Neural progenitor cell (in vitro differentiated cells): ENCODE measurements at places on chromosomes 5 and 9.

DNA sequence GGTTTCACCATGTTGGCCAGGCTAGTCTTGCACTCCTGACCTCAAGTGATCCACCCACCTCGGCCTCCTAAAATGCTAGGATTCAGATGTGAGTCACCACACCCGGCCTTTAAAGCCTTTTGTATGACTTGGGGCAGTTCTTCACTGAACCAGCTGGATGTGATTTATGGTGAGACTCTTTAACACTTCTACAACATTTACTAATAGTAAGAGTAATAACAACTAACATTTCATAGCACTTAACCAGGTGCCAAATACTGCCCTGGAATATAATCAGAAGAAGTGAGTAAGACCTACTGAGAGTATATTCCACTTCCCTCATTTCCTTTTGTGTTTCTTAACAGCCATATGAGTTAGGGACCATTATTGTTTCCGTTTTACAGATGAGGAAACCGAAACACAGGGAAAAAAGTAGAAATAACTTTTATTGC is 10.0 kb downstream of the ZSWIM6 start:
- H3K27ac ChIP-seq, result no peak overlapping the region
- no peaks in the 10 kb centered on the region for H3K36me3 ChIP-seq
- no peaks in the 10 kb centered on the region for H3K27me3 ChIP-seq
- H3K4me1 ChIP-seq, result no peaks in the 10 kb centered on the region
- DNase-seq, result no peak

DNA sequence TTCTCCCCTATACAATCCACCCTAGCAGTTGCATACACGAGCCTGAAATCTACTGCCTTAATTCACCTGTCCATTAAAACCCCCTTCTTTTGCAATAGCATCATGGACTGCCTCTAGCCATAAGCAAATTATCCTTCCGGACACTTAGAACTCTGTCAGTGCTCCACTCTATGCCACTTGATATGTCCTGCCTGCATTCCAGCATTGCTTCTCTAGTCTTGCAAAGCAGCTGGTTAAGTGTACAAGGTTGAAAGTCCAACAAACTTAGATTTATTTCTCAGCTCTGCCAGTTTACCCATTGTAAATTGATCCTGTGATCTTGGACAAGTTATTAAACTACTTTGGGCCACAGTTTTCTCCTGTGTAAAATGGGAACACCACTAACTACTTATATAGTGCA is 197.9 kb downstream of the EPB41L4A start:
- no peak overlapping the region for H3K4me3 ChIP-seq
- no peak for DNase-seq
- peaks cover 9% of the 10 kb centered on the region for H3K4me1 ChIP-seq
- no peaks in the 10 kb centered on the region for H3K36me3 ChIP-seq
- H3K27ac ChIP-seq, result no peak overlapping the region

DNA sequence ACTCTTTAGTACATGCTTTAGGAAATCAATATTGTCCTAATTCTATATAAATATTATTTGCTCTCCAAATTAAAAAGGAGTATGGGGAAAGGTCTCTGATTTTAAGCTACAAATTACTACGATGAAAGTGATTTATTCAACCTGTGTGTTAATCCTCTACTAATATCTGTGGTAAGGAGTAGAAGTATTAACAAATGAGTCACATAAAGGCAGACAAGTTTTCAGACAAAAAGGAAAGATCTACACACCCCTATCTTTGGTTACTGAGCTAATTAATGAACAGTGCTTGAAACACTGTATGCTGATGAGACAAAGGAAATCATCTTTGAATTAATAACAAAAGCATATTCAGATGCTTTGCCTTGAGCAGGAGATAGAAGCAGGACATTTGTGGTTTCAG is 15.9 kb downstream of the LOX start:
- no peak overlapping the region for H3K4me3 ChIP-seq
- DNase-seq, result no peak
- H3K4me1 ChIP-seq, result peaks cover 5% of the 10 kb centered on the region
- H3K27ac ChIP-seq, result no peak overlapping the region

- no peak overlapping the region for H3K4me3 ChIP-seq
- no peaks in the 10 kb centered on the region for H3K27me3 ChIP-seq
- no peak for DNase-seq
Observed at GRCh38 chr5:53331463-53331862, 149.0 kb upstream of the FST start.

- no peaks in the 10 kb centered on the region for H3K36me3 ChIP-seq
- peaks cover 5% of the 10 kb centered on the region for H3K4me1 ChIP-seq
- H3K4me3 ChIP-seq, result no peak overlapping the region
- no peak overlapping the region for H3K27ac ChIP-seq
Observed at GRCh38 chr9:110887276-110887675, 151.0 kb downstream of the LPAR1 start.

DNA sequence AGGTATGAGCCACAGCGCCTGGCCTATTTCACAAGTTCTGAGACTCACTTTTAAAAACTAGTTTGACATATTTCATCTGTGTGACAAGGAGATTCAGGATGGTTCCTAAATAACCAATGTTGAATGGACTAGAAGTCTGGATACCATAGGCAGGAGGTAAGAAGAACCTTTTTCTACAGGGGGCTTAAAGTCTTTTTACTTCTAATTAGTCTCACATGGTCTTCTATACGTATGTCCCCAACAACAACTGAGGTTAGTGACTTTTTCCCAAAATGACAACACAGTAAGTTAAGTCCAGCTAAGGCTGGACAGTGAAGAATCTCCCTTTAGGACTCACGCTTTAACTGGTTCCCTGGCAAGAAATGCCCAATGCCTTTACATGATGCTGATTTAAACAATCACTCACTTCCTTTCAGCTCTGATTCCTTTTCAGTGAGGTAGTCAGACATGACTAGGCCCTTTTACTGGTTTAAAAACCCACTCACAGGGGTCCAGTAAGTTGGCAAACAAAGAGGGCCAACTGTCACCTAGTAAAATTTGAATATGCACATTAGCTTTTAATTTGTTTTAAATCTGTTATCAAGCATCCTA is 12.1 kb upstream of the HAUS6 start:
- H3K27me3 ChIP-seq, result no peaks in the 10 kb centered on the region
- no peak overlapping the region for H3K4me3 ChIP-seq
- H3K4me1 ChIP-seq, result no peaks in the 10 kb centered on the region
- DNase-seq, result no peak
- H3K27ac ChIP-seq, result no peak overlapping the region

- no peaks in the 10 kb centered on the region for H3K36me3 ChIP-seq
- peak within 1 kb of the TSS; percentile 79 for H3K4me3 ChIP-seq
- H3K27ac ChIP-seq, result peak within 1 kb of the TSS; percentile 87
- no peaks in the 10 kb centered on the region for H3K27me3 ChIP-seq
Observed at GRCh38 chr5:140690941-140691924, at the start of the genes HARS1 and HARS2. Gene HARS1 (minus strand): TSS chr5:140691370. CDS start chr5:140691304, 66 bp downstream. Gene HARS2 (plus strand): TSS chr5:140691455. CDS start chr5:140691649, 194 bp downstream.

GRCh38 chr5:107248066-107248695 is 422.6 kb downstream of the EFNA5 start:
- H3K4me1 ChIP-seq, result no peaks in the 10 kb centered on the region
- no peaks in the 10 kb centered on the region for H3K36me3 ChIP-seq
- peak; percentile 69 for DNase-seq
- no peaks in the 10 kb centered on the region for H3K27me3 ChIP-seq

GRCh38 chr5:126864042-126864688 is 87.2 kb downstream of the LMNB1 start:
- no peak for DNase-seq
- no peaks in the 10 kb centered on the region for H3K27me3 ChIP-seq
- H3K27ac ChIP-seq, result no peak overlapping the region
- no peaks in the 10 kb centered on the region for H3K36me3 ChIP-seq
- no peak overlapping the region for H3K4me3 ChIP-seq

GRCh38 chr9:123356851-123357742 is 1.1 kb downstream of the CRB2 start:
- H3K36me3 ChIP-seq, result no peaks in the 10 kb centered on the region
- H3K4me3 ChIP-seq, result peak overlapping the region; percentile 84

- H3K27ac ChIP-seq, result no peak overlapping the region
- no peaks in the 10 kb centered on the region for H3K36me3 ChIP-seq
- H3K4me3 ChIP-seq, result no peak overlapping the region
- H3K4me1 ChIP-seq, result no peaks in the 10 kb centered on the region
Observed at GRCh38 chr5:132024117-132024435, 12.6 kb upstream of the ACSL6 start.

DNA sequence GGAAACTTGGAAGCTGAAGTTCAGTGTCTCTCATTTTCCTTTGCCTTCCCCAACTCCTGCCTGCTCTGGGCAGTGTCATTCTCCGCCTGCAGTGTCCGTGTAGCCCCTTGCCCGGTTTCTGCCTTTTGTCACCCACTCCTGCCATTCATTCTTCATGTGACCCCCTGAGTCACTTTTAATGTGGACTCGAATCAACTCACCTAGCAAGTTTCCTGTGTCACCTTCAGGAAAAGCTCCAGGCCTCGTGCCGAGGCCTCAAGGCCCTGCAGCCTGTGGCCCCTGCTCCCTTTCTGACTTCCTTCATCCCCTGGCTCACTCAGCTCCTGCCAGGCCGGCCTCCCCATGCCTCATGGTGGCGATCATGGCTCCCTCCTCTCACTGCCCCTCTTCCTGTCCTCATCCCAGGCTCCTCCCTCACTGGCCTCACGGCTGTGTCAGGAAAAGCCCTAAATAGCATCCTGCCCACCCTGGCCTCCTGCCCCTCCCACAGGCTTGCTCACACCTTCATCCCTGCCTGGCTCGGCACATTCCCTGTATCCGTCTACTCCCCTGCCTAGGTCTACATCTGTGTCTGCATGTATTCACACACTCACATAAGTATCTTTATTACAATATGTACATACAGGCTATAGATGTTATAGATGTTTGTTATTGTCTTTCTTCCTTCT is 294.9 kb downstream of the MED10 start:
- H3K4me1 ChIP-seq, result no peaks in the 10 kb centered on the region
- no peaks in the 10 kb centered on the region for H3K27me3 ChIP-seq
- H3K36me3 ChIP-seq, result no peaks in the 10 kb centered on the region
- H3K4me3 ChIP-seq, result no peak overlapping the region
- no peak overlapping the region for H3K27ac ChIP-seq
- DNase-seq, result peak; percentile 17

- no peak for DNase-seq
- no peak overlapping the region for H3K27ac ChIP-seq
- no peaks in the 10 kb centered on the region for H3K27me3 ChIP-seq
- no peak overlapping the region for H3K4me3 ChIP-seq
- H3K4me1 ChIP-seq, result peaks cover 3% of the 10 kb centered on the region
- H3K36me3 ChIP-seq, result no peaks in the 10 kb centered on the region
Observed at GRCh38 chr9:94600258-94600657, 6.6 kb upstream of the FBP2 start.

GRCh38 chr9:121498487-121499176 is 1.0 kb downstream of the GGTA1 start:
- peaks cover 13% of the 10 kb centered on the region for H3K4me1 ChIP-seq
- no peak overlapping the region for H3K27ac ChIP-seq
- H3K36me3 ChIP-seq, result no peaks in the 10 kb centered on the region
- peak overlapping the region; percentile 68 for H3K4me3 ChIP-seq

GRCh38 chr5:139495638-139496435 is 13.3 kb upstream of the STING1 start:
- DNase-seq, result no peak
- no peak overlapping the region for H3K4me3 ChIP-seq
- H3K36me3 ChIP-seq, result no peaks in the 10 kb centered on the region
- H3K27me3 ChIP-seq, result no peaks in the 10 kb centered on the region
- H3K27ac ChIP-seq, result no peak overlapping the region

DNA sequence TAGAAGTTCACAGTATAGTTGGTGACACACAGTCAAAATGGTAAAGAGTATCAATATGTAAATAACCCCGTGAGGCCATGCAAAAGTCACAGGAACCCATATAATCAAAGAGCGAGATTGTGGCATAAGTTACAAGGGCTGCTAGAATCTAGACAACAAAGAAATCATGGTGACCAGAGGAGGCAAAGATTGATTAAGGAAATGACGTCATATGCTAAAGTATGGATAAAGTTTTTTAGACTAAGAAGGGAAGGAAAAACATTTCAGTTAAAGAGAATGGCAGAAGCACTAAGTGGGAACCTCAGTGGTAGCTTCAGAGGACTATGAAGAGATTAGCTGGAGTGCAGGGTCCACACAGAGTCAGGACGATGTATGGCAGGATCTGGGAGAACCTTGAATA is 330.3 kb downstream of the NFIB start:
- no peak for DNase-seq
- no peak overlapping the region for H3K27ac ChIP-seq
- no peak overlapping the region for H3K4me3 ChIP-seq
- no peaks in the 10 kb centered on the region for H3K4me1 ChIP-seq
- no peaks in the 10 kb centered on the region for H3K36me3 ChIP-seq

DNA sequence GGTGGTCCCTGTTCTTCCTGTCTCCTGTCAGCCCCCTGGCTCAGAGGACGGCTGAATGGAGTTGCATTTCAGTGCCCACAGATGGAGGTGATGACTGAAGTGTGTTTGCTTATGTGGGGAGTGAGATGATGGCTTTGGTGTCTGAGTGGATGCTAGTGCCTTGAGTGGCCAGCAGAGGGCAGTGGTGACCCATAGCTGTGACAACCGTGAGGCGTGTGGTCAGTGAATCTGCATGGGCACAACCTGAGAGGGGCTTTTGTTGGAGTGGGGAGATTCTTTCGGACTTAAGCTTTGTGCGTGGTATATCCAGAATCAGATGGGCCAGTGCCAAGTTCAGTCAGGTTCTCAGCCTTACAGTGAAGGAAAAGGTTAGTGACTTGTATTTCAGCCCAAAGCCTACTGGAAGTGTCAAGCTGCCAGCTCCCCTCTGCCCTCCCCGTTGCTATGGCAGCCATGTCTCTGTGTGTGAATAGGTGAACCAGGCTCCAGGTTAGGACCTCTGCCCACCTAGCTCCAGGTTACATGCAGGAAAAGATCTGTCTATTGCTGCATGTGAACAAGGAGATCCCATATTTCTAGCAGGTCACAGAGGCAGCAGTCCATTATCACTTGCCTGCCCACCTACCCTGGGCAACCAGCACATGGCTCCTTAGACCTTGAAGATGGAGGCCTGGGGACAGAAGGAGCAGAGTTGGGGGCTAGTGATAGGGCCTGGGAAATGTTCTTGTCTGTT is 14.7 kb upstream of the CXXC5 start:
- H3K36me3 ChIP-seq, result no peaks in the 10 kb centered on the region
- H3K4me3 ChIP-seq, result no peak overlapping the region
- peaks cover 14% of the 10 kb centered on the region for H3K4me1 ChIP-seq
- H3K27me3 ChIP-seq, result peaks cover 4% of the 10 kb centered on the region
- H3K27ac ChIP-seq, result no peak overlapping the region

- H3K27me3 ChIP-seq, result no peaks in the 10 kb centered on the region
- H3K27ac ChIP-seq, result no peak overlapping the region
- no peaks in the 10 kb centered on the region for H3K36me3 ChIP-seq
- no peak for DNase-seq
Observed at GRCh38 chr9:76887003-76887821, 18.7 kb downstream of the PRUNE2 start.
